Left cardiac atrium (tissue), 4 donors: ENCODE measurements at places on chromosomes 1 and 21. TPM values are rescaled to one million over a fixed set of nuclear protein-coding genes. Genes with fewer than 3 reads are reported as not detected.

LORICRIN gene
- not detected for total RNA-seq

HSPA6 gene
- total RNA-seq, result 3.2 TPM

CRP gene
- not detected for total RNA-seq

ZNF496 gene
- 12.2 TPM for total RNA-seq

PDE9A gene
- 6.0 TPM for total RNA-seq

SPRR2E gene
- total RNA-seq, result not detected

PLEKHN1 gene
- 0.38 TPM for total RNA-seq

ARMH1 gene
- total RNA-seq, result 1.2 TPM

GNPAT gene
- total RNA-seq, result 43.7 TPM

ASAP3 gene
- total RNA-seq, result 36.4 TPM

GPR37L1 gene
- total RNA-seq, result 0.21 TPM

PLA2G2D gene
- total RNA-seq, result not detected

PBX1 gene
- total RNA-seq, result 64.7 TPM

TDRKH gene
- 4.4 TPM for total RNA-seq

GJA9 gene
- total RNA-seq, result not detected

KIF17 gene
- 3.2 TPM for total RNA-seq

AMY1A gene
- total RNA-seq, result not detected

OR6K3 gene
- total RNA-seq, result not detected

LRRC8B gene
- total RNA-seq, result 4.9 TPM

SLC6A17 gene
- 0.13 TPM for total RNA-seq

PGBD5 gene
- total RNA-seq, result 19.6 TPM

SHE gene
- total RNA-seq, result 21.4 TPM

JUN gene
- total RNA-seq, result 67.6 TPM

IPO13 gene
- total RNA-seq, result 30.1 TPM

DCDC2B gene
- not detected for total RNA-seq

NTRK1 gene
- total RNA-seq, result 2.1 TPM

FAM163A gene
- total RNA-seq, result not detected

GJA5 gene
- 54.6 TPM for total RNA-seq

RHBG gene
- not detected for total RNA-seq

AK5 gene
- total RNA-seq, result 0.77 TPM

AADACL3 gene
- 0.18 TPM for total RNA-seq

EFHD2 gene
- total RNA-seq, result 24.0 TPM

NR1I3 gene
- not detected for total RNA-seq

SLC1A7 gene
- 0.85 TPM for total RNA-seq

OR2L3 gene
- not detected for total RNA-seq

GMEB1 gene
- 6.2 TPM for total RNA-seq

ADCY10 gene
- total RNA-seq, result 0.06 TPM

TMPRSS15 gene
- total RNA-seq, result not detected

HDGF gene
- 156 TPM for total RNA-seq

BRINP2 gene
- total RNA-seq, result 1.4 TPM

TTC22 gene
- total RNA-seq, result 0.47 TPM

NBPF4 gene
- not detected for total RNA-seq

MASP2 gene
- not detected for total RNA-seq

HSF2BP gene
- 0.68 TPM for total RNA-seq

FCAMR gene
- not detected for total RNA-seq

NCAM2 gene
- total RNA-seq, result 4.8 TPM

C1orf94 gene
- total RNA-seq, result not detected

CLCA1 gene
- not detected for total RNA-seq

DMAP1 gene
- total RNA-seq, result 25.4 TPM

FAM72A gene
- 2.0 TPM for total RNA-seq

IL22RA1 gene
- 0.26 TPM for total RNA-seq

CCSAP gene
- total RNA-seq, result 3.7 TPM

CCDC27 gene
- total RNA-seq, result not detected

GBP7 gene
- total RNA-seq, result not detected

SMCP gene
- total RNA-seq, result not detected

RGS5 gene
- 215 TPM for total RNA-seq

GNB1 gene
- total RNA-seq, result 188 TPM

TRPM2 gene
- 5.1 TPM for total RNA-seq
